ENCODE measurements at places on chromosomes 1 and 21.

- DNase-seq = no peak
These were observed 2.6 kb downstream of the FUCA1 start for GRCh38 chr1:23865543-23865930.

DNA sequence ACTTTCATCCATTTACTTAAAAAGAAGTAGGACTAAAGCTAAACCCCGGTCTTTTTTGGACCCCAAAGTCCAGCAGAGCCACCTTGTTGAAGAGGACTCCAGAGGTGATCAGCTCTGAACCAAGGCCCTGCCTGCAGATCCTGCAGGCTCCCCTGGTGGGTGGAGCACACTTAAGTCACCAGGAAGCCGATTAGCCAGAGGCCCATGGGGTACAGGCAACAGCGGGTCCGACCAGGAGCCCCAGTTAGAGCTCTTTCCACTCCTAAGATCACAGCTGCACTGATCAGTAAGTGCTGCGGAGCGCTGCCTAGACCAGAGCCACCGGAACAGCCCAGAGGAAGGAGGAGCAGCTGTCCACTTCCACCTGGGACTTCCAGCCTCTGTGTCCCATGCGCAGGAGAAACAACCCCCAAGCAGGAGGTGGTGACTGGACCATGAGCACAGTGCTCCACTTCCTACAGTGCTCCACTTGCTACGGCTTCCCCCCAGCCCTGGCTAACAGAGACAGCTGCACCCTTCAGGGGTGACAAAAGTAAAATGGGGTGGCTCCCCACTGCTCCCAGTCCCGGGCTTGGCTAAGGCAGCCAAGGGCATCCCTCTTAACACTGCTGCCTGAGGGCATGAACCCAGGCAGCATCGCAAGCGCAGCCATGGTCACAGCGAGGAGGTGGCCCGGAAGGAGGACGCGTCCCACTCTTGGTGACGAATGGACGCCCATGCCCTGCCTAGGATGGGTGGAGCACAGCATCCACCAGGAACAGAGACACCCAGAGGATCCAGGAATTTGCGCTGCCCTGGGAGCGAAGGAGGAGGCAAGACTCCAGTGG, 58.0 kb downstream of the NPHP4 start:
- no peak for DNase-seq

- no peak for DNase-seq
These were observed 690.4 kb downstream of the USP25 start for GRCh38 chr21:16420031-16420724.

DNA sequence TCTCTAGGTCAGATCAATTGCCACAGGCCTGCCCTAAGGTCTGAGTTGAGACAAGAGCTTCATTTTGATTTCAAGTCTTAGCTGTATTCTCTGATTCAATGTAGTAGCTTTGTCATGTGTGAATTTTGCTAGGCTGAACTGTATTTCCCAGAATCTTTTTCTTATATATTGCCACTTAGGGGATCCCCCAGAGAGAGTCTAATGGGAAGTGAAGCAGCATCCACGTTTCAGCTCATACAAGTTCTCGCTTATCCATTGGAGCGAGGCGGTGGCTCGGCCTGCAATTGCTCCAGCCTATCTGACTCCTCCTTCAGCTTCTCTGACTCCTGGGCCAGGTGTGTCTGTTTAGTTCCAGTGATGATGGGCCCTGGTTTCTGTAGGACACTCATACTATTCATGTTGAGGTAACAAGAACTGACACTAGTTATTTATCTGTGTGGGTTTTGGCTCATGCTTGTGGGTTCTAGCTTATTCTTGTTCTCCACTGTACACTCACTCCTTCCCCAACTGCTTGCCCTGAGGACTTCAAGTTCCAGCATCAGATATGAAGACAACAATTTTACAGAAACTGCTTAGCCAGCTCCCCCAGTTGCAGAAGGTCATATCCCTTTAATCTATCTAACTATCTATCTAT, 48.2 kb downstream of the TBX19 start:
- DNase-seq = no peak

- DNase-seq = no peak
These were observed 299.1 kb upstream of the PROX1 start for GRCh38 chr1:213688655-213689054.

All from Panc1 (cell line).